ENCODE measurements at places on chromosomes 1 and 21.

DNA sequence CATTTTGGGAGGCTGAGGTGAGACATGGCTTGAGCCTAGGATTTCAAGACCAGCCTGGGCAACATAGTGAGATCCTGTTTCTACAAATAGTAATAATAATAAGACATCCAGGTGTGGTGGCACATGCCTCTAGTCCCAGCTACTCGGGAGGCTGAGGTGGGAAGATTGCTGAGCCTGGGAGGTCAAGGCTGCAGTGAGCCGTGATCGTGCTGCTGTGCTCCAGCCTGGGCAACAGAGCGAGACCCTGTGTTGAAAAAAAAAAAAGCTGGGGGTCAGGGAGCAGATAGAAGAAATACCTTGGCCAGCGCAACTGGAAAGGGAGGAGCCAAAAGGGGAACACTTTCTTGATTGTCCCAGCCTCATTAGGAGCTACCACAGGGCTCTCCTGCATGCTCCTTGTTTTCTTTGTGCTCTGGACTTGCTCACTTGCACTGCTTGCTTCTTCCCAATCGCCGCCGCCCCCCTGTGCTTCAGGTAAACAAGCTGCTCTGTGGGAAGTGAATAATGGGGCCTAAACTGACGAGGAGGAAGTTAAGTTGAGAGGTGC lies 31.1 kb downstream of the PBX1 start:
- DNase-seq: no peak

DNA sequence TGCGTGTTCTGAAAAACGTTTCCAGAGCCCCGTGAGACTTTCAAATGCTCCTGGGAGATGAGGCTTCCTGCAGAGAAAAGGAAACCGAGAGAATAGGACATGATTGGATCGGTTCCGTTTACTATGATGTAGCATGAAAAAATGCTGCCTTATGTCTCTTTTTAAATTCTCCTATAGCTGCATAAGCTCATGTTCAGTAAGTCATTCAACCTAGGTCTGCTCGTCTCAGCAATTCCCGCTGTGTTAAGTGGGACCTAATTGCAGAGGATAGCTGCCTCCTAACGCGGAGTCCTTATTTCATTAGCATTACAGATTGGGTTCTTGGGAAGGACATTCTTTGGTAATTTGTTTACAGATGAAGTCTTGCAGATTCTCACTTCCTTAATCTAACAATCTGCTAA lies 165.3 kb downstream of the GALNT2 start:
- DNase-seq: no peak

GRCh38 chr1:193108471-193108870 lies 3.3 kb upstream of the GLRX2 start:
- no peak for DNase-seq

GRCh38 chr1:66767626-66768025 lies 15.4 kb downstream of the DYNLT5 start:
- DNase-seq: no peak

DNA sequence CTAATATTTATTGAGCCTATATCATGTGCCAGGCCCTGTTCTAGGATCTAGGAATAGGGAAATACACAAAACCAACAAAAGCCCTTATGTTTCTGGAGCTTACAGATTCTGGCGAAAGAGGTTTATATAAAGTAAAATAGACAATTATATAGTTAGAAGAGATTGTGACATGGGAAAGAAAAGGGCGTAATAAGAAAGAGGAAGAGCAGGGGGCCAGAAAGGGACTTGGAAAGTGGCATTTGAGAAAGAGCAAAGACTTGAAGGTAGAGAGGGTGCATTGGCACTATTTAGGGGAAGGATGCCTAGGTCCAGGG lies 322.5 kb upstream of the FAM78B start:
- no peak for DNase-seq

DNA sequence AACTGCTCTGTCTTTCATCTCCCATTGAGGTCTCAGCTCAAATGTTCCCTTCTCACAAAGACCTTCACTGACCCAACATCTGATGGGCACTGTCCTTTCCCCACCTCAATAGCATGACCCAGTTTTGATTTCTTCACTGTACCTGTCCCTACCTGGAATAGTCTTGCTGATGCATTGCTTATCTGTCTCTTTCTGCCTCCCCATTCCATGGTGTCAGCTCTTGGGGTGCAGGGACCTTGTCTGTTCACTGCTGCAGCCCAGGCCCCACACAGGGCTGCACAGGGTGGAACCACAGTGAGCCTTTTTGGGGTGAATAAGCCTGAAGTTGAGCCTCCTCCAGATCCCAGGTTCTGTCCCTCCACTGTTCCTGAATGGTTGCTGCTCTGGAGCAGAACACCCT lies 414.9 kb downstream of the PTPRU start:
- DNase-seq: no peak

DNA sequence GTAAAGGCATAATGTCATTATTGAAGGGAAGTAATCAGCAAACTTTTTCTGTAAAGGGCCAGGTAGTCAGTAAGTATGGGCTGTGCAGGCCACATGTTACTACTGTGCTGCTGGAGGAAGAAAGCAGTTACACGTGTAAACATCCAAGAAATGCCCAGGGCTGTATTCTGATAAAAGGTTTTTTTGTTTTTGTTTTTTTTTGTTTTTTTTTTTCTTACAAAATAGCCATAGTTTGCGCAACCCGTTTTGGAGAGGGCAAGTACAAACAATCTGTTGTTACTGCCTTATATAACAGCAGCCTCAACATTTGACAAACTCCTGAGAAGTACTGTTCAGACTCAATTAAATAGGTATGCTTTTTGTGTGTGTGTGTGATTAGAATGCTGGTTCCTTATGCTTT lies 26.7 kb upstream of the MTMR11 start:
- no peak for DNase-seq

DNA sequence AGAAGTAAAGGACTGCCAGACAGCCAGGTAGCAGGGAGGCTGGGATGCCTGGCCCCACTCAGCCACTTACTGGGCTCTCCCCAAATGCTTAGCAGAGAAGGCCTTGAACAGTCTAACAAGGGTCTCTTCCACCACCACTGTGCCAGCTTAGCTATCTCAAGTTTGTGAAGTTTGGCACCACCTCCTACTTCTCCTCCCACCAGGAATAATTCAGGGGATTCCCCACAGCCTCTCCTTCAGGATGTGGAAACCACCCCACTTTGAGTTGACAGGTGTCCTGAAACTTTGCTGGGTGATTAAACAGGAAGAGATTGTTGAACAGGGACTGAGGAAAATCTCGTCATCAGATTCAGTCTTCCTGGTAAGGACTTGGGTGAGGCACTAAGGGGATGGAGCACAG lies 59.4 kb upstream of the ATP1B1 start:
- DNase-seq: no peak

DNA sequence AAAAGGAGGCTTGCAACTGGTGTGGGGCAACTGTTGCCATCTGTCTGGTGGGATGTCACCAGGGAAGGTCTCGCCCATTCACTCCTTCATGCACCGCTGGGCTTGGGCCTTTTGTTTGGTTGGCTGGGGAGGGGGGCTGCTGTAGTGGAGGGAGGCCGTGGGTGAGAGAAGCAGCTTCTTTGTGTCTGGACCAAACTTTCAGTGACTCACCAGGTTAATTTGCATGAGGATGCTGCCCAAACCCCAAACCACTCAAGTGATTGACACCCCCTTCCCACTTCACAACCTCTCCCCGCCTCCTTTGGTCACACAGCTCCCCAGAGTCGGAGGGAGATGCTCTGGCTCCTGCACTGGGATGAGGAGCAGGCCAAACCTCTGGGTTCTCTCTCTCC lies 19.7 kb downstream of the BTG2 start:
- no peak for DNase-seq

DNA sequence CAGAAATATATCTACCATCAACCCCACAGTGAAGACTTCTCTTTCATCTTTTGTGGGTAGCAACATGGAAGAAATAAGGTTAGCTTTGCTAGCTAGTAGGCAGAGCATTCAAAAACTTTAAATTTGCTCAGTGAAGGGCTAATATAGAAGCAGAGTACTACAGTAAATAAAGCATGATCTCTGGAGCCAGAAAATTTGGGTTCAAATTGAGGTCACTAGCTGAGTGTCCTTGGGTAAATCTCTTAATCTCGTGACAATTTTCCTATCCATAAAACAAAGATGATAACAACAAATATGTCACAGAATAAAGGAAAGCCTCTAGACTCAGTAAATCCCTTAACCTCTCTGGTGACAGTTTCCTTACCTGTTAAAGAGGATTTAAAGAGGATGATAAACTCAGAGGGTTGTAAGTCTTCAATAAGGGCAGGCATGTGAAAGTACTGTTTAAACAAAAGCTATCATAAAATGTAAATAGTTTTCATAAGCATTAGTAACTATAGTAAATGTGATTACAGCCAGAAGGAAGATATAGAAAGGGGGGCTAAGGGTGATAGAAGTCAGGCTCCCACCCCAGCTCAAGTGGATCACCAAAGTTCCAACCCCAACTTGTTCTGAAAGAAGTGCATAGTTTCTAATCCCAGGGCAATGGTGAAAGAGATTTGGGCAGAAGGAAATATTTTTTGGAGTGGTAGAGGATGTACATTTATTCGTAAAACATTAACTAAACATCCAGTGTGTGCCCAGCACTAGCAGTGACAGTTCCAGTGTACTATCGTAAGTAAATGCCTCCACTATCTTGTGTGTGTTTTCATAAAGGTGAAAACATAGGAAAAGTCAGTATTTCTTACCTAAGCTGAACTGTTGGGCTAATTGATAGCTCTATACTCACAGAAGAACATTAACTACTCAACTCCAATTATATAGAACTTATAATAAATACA lies 24.8 kb downstream of the TM2D1 start:
- DNase-seq: no peak

DNA sequence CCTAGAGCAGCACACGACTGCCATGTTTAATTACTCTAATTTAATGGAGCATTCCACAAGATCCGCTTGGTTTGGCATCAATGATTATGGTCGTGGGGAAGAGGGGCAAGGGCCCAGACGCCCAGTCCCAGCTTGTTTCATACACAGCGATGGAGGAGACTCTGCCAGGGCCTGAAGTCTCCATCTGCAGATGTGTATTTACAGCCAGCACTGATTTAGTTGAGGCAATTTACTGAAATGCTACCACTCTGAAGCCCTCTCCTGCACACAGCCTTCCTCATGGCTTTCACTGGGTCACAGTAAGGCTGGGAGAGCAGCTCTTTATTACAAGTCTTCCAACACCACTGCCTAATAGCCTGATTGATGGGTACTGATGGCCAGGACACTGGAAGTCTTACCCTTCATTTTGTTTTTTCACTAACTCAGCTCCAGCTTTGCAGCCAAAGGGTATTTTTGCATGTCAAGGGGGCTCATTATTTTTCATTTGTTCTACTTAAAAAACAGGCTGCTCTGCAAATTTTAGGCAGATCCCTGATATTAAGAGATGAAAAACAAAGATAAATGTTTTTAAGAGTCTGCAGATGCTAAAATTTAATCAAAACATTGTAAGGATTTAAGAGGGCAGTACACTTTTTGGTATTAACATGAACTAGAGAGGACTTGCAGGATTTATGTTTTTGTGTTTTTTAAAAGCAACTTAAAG lies 236.3 kb downstream of the SIPA1L2 start:
- DNase-seq: no peak

DNA sequence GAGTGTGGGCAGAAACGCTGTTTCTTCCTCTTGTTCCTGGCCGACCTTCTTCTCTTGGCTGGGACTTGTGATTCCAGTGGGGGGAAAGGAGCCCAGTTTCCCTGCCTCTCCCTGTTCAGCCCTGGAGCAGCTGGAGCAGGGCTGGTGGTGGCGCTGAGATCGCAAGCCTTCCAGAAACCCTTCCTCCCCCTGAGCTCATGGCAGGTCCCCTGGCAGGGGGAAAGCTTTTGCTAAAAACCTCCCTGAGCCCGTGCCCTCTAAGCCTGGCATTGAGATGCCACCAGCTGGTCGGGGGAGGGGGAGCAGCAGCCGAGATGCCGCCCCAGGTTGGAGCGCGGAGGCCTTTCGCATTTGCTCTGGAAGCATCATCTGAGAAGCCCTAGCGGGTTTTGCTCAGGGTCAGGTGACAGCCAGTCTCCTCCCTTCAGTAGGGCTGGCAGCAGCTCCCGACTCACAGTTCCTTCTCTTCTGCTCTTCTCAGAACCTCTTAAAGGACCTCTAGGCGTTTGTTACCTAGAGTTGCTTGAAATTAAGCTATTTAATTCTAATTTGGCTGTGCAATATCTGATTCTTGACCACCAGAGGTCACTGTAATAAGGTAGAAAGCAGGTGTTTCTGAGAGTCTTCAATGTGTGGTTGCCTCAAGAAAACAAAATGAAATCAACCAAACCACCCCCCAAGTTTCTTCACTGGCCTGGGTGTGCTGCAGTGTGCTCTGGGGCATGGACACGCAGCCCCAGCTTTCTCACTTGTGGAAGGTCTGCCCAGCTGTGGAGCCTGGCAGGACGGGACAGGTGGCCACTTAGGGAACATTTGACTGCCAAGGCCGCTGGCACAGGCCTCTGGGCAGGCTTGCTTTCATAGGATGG lies 257.3 kb downstream of the CAMTA1 start:
- DNase-seq: peak; percentile 53

DNA sequence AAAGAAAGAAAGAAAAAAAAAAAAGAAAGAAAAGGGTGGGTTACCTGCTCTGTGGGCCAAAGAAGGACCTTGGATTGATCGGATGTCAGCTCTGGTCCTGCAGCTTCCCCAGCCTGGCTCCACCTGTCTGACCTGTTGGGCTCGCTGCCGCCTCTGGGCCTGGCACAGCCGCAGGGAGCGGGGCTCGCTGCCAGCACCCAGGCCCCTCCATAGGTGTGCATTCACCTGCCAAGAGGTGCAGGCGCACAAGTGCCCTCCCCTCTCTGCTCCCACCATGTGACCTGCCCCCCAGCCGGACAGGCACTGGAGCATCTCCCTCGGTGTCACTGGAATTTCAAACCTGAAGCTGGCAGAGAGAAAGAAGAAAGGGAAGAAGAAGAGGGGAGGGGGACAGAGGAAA lies 33.1 kb upstream of the GPR157 start:
- DNase-seq: no peak

DNA sequence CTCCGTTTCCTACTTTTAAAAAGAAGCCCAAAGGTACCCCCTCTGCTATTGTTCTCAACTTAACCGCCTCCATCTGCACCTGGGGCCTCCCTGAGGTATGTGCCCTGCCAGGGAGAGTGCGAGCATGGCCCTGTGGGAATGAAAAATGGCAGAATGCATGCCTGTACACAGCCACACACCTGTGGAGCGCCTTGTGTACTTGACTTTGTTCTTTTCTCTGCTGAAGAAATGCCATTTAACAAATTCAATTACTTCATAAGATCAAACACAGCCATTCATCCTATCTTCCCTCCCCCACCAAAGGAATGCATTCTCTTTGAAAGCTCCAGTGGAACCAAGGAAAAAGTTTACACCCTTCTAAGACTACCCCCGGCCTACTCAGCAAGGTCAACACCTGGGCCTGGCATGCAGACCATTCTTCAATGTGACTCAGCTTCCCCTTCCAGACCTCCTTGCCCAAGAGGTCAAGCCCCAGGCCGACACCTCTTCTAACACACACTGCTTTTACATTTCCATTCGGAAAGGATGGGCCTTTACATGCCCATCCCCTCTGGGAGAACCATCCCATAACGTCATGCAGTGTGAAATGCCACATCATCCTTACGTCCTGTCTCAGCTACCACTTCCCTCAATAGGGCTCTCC lies 123.7 kb downstream of the SMYD2 start:
- no peak for DNase-seq

GRCh38 chr1:237901299-237901934 lies 10.7 kb upstream of the ZP4 start:
- DNase-seq: peak; percentile 16

Measured in GM12891 (cell line).